ENCODE measurements at places on chromosomes 3 and 15.

GRCh38 chr3:173275740-173276139 is 121.8 kb upstream of the NLGN1 start:
- no peak for DNase-seq
- H3K27me3 ChIP-seq: no peaks in the 10 kb centered on the region
- H3K4me3 ChIP-seq: no peak overlapping the region
- no peak overlapping the region for H3K27ac ChIP-seq
- no peaks in the 10 kb centered on the region for H3K36me3 ChIP-seq
- H3K4me1 ChIP-seq: no peaks in the 10 kb centered on the region

DNA sequence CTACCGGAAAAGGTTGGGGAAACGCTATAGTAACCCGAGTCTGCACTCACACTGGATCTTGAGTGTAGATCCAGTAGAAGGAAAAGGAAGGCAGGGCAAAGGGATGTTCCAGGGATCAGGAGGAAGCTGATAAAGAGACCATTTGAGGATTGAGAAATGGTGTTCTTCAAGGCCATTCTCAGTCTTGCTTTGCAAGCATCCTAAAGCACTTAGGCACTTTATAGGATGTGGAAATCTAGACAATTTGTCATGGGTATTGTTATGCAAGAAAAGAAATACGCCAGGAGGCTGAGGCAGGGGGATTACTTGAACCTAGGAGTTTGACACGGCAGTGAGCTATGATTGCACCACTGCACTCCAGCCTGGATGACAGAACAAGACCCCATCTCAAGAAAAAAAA is 13.2 kb upstream of the SCAMP5 start:
- no peak overlapping the region for H3K4me3 ChIP-seq
- H3K4me1 ChIP-seq: peaks cover 22% of the 10 kb centered on the region
- H3K27me3 ChIP-seq: peaks cover 20% of the 10 kb centered on the region
- H3K27ac ChIP-seq: peak overlapping the region; percentile 32

DNA sequence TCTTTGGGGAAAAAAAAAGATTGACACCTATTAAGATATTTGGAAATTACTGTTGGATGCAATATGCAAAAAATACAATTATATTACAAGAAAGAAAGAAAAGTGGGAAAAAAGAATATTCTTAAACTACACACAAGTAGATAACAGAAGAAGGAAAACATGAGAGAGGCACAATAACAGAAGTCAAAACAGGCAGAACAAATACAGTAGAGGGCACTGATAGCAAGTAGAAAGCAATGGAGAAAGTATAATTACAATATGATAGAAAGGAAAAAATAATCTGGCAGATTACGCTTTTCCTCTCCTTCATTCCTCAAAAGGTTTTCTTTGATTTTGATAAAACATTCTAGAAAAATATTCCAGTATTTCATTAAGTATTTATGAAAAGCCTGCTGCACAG is 72.1 kb downstream of the ADAM10 start:
- DNase-seq: no peak
- H3K4me1 ChIP-seq: peaks cover 21% of the 10 kb centered on the region
- H3K36me3 ChIP-seq: peaks cover 15% of the 10 kb centered on the region
- no peak overlapping the region for H3K27ac ChIP-seq
- H3K4me3 ChIP-seq: no peak overlapping the region
- no peaks in the 10 kb centered on the region for H3K27me3 ChIP-seq

DNA sequence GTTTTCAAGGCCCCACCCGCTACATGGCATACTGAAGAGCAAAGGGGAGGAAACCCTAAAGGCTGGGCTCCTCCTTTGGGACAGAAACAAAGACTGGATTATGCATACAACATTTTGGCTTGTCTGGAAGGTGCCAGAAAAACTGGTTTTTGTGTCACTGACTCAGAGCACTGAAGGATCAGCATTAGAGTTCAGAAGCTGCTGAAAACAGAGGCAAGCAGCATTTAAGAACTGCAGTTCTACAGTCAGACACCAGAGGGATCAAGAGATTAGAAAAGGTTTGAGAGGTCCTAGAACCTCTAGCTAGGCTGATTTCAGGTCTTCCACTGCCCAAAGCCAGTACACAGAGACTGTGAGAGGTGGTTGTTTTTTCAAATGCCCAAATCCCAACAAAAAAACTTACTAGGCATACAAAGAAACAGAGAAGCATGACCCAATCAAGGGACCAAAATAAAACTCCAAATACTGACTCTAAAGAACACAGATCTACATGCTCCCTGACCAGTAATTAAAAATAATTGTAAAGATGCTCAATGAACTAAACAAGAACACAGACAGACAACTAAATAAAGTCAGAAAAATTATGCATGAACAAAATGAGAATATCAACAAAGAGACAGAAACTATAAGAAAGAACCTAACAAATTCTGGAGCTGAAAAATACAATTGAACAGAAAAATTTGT is 91.2 kb downstream of the SENP2 start:
- no peaks in the 10 kb centered on the region for H3K4me1 ChIP-seq
- H3K27me3 ChIP-seq: peaks cover 20% of the 10 kb centered on the region
- H3K27ac ChIP-seq: no peak overlapping the region
- DNase-seq: no peak
- H3K4me3 ChIP-seq: no peak overlapping the region

DNA sequence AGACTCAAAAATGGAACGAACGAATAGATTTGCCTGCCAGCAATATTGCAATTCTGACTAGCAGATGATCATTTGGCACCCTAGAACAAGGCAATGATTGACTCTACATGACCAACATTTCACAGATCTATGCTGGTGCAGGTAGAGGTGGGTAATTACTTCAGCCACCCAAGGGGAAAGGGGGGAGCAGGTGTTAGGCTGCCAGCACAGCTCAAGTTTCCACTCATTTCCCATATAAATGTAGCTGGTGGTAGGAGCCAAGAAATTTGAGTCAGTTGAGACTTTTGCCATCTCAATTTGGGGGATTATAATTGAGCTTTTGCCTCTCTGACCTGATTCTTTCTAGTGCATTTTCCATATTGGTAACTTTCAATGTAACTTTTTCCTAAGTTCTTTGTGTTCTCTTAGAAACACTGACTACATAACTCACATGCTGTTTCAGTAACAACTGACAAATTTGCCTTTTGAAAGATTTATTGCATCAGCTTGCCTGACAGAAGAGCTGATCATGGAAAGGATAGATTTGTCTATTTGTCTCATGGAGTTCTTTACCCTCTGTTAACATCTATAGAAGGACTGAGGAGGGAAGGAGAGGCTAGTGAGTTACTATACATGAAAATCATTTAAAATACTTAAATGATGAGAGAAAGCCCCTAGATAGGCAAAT is 902.5 kb downstream of the ZPLD1 start:
- DNase-seq: no peak
- no peaks in the 10 kb centered on the region for H3K27me3 ChIP-seq
- no peaks in the 10 kb centered on the region for H3K36me3 ChIP-seq
- no peak overlapping the region for H3K27ac ChIP-seq
- no peak overlapping the region for H3K4me3 ChIP-seq

DNA sequence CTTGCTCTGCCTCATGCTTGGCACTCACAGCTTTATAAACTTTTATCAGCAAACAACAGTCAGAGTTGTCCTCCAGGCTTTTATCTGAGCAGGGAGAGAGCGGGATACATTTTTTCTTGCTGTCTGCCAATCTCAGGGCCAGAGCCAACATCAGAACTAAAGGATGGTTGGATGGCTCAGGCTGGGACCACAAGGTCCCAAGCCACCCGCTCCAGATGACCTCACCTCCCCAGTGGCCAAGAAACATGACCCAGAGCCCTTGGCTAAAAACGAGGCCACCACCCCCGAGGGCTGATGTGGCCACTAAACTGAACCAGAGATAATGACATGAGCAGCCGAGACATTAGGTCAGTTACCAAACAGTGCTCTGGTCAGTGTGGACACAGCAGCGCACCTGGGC is 18.8 kb upstream of the SPATA12 start:
- no peak overlapping the region for H3K4me3 ChIP-seq
- H3K27ac ChIP-seq: no peak overlapping the region
- H3K27me3 ChIP-seq: no peaks in the 10 kb centered on the region
- no peak for DNase-seq
- H3K4me1 ChIP-seq: no peaks in the 10 kb centered on the region

DNA sequence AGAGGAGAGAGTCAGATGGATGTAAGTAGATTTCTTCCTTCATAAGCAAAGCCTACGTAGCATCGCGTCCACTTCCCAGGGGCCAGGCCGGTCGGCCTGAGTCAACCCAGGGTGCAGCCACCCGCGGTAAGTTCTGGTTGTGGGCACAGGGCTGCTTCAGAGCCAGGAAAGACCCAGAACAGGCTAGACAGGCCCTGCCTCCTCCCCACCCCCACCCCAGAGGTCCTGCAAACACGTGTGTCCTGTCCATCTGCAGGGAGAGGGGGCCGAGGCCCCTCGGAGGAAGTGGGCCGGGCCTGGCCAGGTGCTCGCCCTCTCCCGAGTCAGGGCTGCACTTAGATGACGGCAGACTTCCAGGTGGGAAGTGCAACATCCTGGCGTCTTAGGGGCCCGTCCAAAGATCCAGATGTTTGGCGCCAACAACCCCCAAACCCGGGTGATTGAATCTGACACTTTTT is 100.8 kb upstream of the ALDH1A3 start:
- H3K4me3 ChIP-seq: no peak overlapping the region
- H3K27ac ChIP-seq: no peak overlapping the region
- peaks cover 12% of the 10 kb centered on the region for H3K27me3 ChIP-seq
- DNase-seq: no peak
- no peaks in the 10 kb centered on the region for H3K36me3 ChIP-seq

DNA sequence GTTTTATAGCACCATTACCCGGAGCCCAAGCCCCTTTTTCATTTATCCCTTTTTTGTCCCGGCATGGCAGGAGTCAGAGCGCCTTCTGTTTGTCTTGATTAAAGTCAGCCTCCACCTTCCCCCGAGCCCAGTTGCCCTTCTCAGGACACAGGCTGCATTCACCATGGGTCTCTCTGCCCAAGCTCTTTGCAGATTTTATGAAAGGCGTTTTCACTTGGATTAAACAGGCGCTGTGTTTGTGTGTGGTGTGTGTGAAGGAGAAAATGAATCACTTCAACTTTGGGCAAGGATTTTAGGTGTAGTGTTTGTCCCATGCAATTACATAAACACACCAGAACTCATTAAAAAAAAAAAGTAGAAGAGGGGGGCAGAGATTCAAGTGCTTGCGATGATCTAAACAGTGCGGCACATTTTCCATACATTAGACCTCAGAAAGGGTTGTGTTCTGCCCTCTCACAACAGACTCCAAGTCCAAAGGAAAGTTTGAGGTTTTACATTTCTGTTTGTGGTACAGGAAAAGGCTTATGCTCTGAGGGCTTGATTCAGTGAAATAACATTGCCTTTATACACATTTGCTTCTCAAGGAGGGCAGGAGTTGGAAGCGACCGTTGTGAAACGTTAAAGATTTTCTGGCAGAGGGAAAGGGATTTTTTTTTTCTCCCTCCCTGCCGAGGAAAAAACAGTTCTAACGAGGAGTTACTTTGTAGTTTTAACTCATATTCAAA is 14.5 kb upstream of the IL16 start:
- H3K36me3 ChIP-seq: no peaks in the 10 kb centered on the region
- H3K4me1 ChIP-seq: peaks cover 2% of the 10 kb centered on the region
- no peak for DNase-seq
- H3K4me3 ChIP-seq: no peak overlapping the region
- no peak overlapping the region for H3K27ac ChIP-seq
- H3K27me3 ChIP-seq: peaks cover 33% of the 10 kb centered on the region

DNA sequence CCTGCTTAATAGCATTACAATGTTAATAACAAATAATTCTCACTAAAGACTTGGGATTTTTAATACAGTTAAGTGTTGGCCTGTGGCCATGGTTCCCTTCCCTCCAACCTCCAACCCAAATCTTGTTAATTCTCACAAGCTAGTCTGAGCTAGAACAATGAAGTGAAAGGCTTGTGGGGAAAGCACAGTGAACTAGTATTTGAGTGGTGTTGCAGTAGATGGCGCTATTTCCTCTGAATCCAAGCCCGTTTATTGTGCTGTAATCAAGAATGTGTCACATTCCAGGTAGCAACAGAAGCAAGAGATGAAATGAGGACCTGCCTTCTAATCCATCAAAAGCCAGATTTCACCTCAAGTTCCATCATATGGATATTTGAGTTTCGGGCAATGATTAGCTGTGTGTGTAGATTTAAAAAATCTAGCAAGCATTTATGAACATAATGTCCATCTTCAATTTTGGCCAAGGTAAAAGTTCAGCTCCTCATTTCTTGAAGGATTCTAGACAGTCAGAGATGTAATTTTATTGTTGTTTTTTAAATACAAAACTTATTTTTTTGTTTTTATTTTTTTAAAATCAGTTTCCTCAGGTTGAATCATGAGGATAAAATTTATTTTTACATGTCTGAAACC is 160.7 kb downstream of the SQOR start:
- DNase-seq: no peak
- H3K36me3 ChIP-seq: no peaks in the 10 kb centered on the region
- H3K4me3 ChIP-seq: no peak overlapping the region
- no peak overlapping the region for H3K27ac ChIP-seq
- H3K27me3 ChIP-seq: peaks cover 20% of the 10 kb centered on the region

DNA sequence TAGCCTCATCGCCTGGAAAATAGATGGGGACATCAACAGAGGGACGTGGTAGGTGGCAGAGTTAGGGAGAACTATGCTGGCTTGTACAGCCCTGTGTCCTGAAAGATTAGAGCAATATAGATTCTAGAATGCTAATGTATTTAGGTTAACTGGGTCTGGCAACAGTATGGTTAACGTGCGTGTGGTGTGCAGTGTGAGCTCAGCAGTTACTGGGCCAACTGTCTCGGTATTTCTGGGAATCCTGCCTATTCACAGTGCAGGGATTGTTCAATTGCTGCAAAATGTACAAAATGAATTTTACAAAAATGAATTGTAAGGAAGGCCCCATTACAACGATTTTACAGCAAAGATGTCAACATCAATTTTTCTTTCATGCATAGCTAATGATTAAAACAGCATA is 20.6 kb downstream of the MEIS2 start:
- H3K4me3 ChIP-seq: no peak overlapping the region
- H3K27ac ChIP-seq: no peak overlapping the region
- H3K4me1 ChIP-seq: no peaks in the 10 kb centered on the region

DNA sequence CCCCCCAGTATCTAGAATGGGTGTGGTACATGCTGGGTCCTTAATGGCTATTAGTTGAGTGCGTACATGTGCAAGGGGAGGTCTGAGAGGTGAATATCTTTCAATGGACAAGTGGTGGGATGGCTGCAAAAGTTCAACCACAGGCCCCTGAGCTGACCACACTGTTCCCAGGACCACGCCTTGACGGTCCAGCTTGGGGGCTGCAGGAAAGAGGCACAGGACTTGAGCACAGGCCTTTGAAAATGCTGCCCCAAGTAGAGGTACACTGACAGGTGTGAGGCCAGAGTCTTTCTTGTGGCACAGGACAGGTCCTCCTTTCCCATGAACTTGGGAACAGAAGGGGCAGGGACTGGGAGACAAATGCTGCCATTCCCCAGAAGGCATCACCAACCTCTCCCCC is 24.0 kb downstream of the AMOTL2 start:
- no peaks in the 10 kb centered on the region for H3K36me3 ChIP-seq
- H3K4me1 ChIP-seq: no peaks in the 10 kb centered on the region
- DNase-seq: no peak

- DNase-seq: no peak
- no peak overlapping the region for H3K4me3 ChIP-seq
- no peaks in the 10 kb centered on the region for H3K36me3 ChIP-seq
- H3K27me3 ChIP-seq: peaks cover 70% of the 10 kb centered on the region
Observed at GRCh38 chr3:165193366-165194254, 2.6 kb downstream of the SLITRK3 start.

- H3K27ac ChIP-seq: no peak overlapping the region
- H3K27me3 ChIP-seq: no peaks in the 10 kb centered on the region
- H3K4me1 ChIP-seq: peaks cover 9% of the 10 kb centered on the region
- no peak overlapping the region for H3K4me3 ChIP-seq
Observed at GRCh38 chr3:157117875-157118654, 41.9 kb downstream of the CCNL1 start.

Measured in activated naive CD8-positive, alpha-beta T cell treated with anti-CD3 and anti-CD28 coated beads for 36 hours (primary cell).